ENCODE measurements at places on chromosomes 2 and 18. TPM values are rescaled to one million over a fixed set of nuclear protein-coding genes. Genes with fewer than 3 reads are reported as not detected.

The REG3G gene
- total RNA-seq, result 52.0 TPM

The B3GNT7 gene
- 2.1 TPM for total RNA-seq

The DSC3 gene
- total RNA-seq, result 32.1 TPM

The CPO gene
- 2.5 TPM for total RNA-seq

The MIB1 gene
- 34.7 TPM for total RNA-seq

The MAPK4 gene
- total RNA-seq, result 12.6 TPM

The CDH2 gene
- total RNA-seq, result 0.41 TPM

The ITGB6 gene
- 12.3 TPM for total RNA-seq

The GPR148 gene
- not detected for total RNA-seq

The SPATA3 gene
- total RNA-seq, result 1.8 TPM

The CHRND gene
- total RNA-seq, result 0.34 TPM

The CRIM1 gene
- total RNA-seq, result 101 TPM

The SLC14A1 gene
- total RNA-seq, result 31.8 TPM
